Naive thymus-derived CD4-positive, alpha-beta T cell (primary cell): ENCODE measurements at places on chromosomes 13 and 19. TPM values are rescaled to one million over a fixed set of nuclear protein-coding genes. Genes with fewer than 3 reads are reported as not detected.

PNPLA6 gene
- total RNA-seq = 137 and 152 TPM in 2 replicates

PHLDB3 gene
- 43.3 TPM for total RNA-seq

CPB2 gene
- not detected for total RNA-seq

FCGBP gene
- total RNA-seq = 25.9 TPM

DHDH gene
- total RNA-seq = 1.6 TPM

TMPRSS9 gene
- total RNA-seq = not detected

IL17D gene
- total RNA-seq = 0.19 TPM

- H3K4me3 ChIP-seq = peak overlapping the region; percentile 34
- no peaks in the 10 kb centered on the region for H3K27me3 ChIP-seq
- no peak overlapping the region for H3K27ac ChIP-seq
- no peaks in the 10 kb centered on the region for H3K4me1 ChIP-seq
- peak; percentile 58 for DNase-seq
These were observed 4.3 kb upstream of the DUXA start for GRCh38 chr19:57171551-57172081.

- peak; percentile 83 for DNase-seq
- no peak overlapping the region for H3K27ac ChIP-seq
- no peaks in the 10 kb centered on the region for H3K36me3 ChIP-seq
These were observed 3.3 kb downstream of the CFD start for GRCh38 chr19:862581-863314.

DNA sequence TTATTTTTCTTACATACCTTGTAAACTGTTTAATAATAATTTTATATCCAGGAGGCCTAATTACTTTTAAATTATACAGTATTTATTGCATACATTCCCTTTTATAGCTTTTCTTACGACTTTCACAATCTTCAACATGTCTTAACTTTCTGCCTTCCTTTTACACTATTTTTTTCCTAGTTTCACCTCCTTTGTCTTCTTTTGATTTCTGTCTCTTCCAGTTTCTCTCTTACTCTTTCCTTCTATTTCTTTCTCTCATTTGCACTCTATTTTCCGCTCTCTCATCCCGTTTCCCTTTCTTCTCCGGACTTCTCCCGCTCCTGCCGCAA is 11.5 kb downstream of the ZNF552 start:
- no peak for DNase-seq
- H3K4me1 ChIP-seq = no peaks in the 10 kb centered on the region
- peak overlapping the region; percentile 43 for H3K4me3 ChIP-seq

DNA sequence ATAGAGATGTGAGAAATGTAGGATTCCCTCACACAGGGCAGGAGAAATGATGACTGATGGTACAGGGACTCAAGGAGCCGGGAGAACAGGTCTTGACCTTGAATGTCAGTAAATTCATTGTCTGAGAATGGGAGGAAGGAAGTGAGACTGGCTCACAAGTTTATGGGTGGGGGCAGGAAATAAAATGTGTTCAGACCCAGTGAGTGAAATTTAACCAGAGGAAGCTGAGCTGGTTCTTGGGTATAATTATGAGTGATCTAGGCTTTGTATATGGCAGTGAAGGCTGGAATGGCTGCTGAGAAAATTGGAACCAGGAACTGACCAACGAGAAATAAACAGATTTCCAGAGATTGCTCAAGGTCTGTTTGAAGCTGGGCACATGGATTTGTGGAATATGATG is 6.3 kb upstream of the IGSF23 start:
- no peak overlapping the region for H3K27ac ChIP-seq
- H3K4me1 ChIP-seq = no peaks in the 10 kb centered on the region
- no peak for DNase-seq
- no peaks in the 10 kb centered on the region for H3K27me3 ChIP-seq

- H3K27ac ChIP-seq = no peak overlapping the region
- H3K4me3 ChIP-seq = no peak overlapping the region
- peaks cover 62% of the 10 kb centered on the region for H3K36me3 ChIP-seq
- H3K27me3 ChIP-seq = no peaks in the 10 kb centered on the region
- no peak for DNase-seq
These were observed 14.3 kb downstream of the DNMT1 start for GRCh38 chr19:10180459-10180858.

DNA sequence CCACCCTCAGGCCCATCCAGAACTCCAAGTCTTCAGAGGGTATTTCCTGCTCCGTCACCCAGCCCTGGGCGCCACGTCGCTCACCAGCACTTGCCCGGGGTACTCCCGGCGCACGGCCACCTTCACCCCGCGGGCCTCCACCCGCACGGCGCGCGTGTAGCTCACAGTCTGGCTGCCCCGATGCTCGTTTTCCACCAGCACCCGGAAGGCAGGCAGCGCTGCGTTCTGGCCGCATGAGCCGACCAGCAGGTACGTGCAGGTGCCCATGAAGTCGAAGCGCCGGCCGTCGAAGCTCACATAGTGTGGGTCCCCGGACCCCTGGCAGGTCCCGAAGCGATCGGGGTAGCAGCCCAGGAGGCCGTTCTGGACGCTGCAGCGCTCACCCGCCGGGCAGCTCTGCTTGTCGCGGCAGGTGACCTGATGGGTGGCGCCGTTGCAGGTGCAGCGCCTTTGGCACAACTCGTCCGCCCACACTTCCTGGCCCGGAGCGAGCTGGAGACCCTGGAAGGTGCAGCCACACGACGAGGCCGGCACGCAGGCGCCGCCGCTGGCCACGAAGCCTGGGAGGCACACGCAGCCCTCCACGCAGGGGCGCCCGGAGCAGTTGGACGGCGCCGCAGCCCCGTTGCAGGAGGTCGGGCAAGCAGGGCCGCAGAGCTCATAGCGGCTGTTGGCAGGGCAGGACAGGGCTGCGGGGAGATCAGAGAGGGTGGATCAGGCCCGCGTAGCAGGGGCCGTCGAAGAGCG is 19.2 kb downstream of the FCGBP start:
- H3K27me3 ChIP-seq = no peaks in the 10 kb centered on the region
- H3K4me1 ChIP-seq = peaks cover 4% of the 10 kb centered on the region
- H3K36me3 ChIP-seq = peaks cover 9% of the 10 kb centered on the region
- DNase-seq = no peak
- no peak overlapping the region for H3K27ac ChIP-seq
- H3K4me3 ChIP-seq = no peak overlapping the region

GRCh38 chr13:23919006-23919405 is 21.7 kb upstream of the C1QTNF9B start:
- no peak overlapping the region for H3K4me3 ChIP-seq
- no peak overlapping the region for H3K27ac ChIP-seq
- H3K36me3 ChIP-seq = no peaks in the 10 kb centered on the region
- no peaks in the 10 kb centered on the region for H3K4me1 ChIP-seq

DNA sequence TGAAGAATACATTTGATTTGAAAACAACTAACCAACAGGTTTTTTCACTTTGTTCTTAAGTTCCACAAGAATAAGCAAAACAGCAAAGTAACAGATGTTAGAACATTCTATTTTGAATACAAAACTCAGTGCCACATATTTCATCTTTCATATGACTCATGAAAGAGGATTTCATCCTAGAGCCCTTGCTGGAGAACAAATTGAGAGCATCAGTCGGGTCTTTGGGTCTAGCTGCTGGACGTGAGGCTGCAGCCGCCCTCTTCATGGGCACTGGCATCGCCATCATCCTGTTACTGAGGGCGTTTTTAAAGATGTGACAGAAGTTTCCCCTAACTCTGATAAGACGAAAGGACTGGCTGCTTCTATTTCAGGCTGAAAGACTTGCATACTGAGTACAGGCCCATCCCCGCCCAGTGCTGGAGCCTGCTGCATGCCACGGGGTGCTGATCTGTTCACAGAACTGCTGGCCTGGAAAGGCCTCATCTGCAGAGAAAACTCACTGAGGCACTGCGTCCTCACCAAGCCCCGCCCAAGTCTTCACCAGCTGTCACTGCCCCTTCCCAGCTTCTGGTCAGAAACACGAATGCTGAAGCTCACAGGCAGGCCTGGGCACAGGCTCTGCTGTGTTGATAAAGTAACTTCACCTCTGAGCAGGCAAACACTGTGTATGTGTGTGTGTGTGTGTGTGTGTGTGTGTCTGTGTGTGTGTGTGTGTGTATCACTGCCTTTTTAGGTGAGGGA is 101.4 kb downstream of the TUBGCP3 start:
- no peak for DNase-seq
- no peak overlapping the region for H3K4me3 ChIP-seq
- H3K27ac ChIP-seq = no peak overlapping the region
- no peaks in the 10 kb centered on the region for H3K27me3 ChIP-seq
- H3K36me3 ChIP-seq = peaks cover 22% of the 10 kb centered on the region
- H3K4me1 ChIP-seq = no peaks in the 10 kb centered on the region

DNA sequence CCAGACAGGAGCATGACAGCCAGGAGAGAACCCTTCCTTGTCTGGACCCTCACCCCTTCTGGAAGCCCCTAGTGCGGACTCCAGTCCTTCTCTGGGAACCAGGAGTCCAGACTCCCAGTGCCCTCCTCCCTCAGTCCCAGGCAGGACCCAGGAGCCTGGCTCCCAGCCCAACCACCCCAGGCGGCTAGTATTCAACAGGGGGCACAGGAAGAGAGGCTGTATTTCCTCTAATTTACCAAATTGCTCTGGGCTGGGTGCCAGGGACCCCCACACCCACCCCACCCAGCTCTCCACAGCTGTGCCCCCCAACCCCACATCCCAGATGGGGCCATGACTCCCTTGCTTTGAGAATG is 3.3 kb downstream of the GRIN2D start:
- DNase-seq = no peak
- peaks cover 9% of the 10 kb centered on the region for H3K27me3 ChIP-seq

DNA sequence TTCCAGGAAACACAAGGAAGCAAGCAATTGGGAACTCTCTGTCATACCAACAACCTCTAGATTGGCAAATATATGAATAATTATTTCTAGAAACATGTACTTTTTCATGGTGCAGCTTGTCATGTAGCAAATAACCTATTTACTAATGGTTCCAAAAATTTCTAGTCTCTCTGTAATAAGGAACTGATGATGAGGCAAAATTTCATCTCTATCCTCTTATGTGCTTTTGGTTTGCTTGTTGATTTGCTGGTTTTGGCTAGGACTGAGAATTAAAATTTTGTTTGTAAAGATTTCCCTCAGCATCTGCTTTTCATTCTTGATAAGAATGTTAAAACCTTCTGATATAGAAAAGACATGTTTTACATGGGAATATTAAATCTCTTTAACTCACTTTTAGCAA is 123.2 kb upstream of the UFM1 start:
- H3K27ac ChIP-seq = no peak overlapping the region
- H3K27me3 ChIP-seq = no peaks in the 10 kb centered on the region
- no peak for DNase-seq
- H3K4me3 ChIP-seq = no peak overlapping the region

GRCh38 chr13:81987159-81987558 is 1646.2 kb upstream of the SPRY2 start:
- H3K36me3 ChIP-seq = no peaks in the 10 kb centered on the region
- no peaks in the 10 kb centered on the region for H3K4me1 ChIP-seq
- no peak for DNase-seq
- no peaks in the 10 kb centered on the region for H3K27me3 ChIP-seq

GRCh38 chr13:114219392-114219791 is 15.3 kb upstream of the CDC16 start:
- no peaks in the 10 kb centered on the region for H3K27me3 ChIP-seq
- H3K27ac ChIP-seq = peak overlapping the region; percentile 47
- no peak for DNase-seq
- H3K4me1 ChIP-seq = peaks cover 4% of the 10 kb centered on the region

- H3K27me3 ChIP-seq = no peaks in the 10 kb centered on the region
- no peak for DNase-seq
- H3K36me3 ChIP-seq = no peaks in the 10 kb centered on the region
- no peak overlapping the region for H3K4me3 ChIP-seq
- no peaks in the 10 kb centered on the region for H3K4me1 ChIP-seq
These were observed 171.8 kb downstream of the GPC6 start for GRCh38 chr13:93398167-93399035.

DNA sequence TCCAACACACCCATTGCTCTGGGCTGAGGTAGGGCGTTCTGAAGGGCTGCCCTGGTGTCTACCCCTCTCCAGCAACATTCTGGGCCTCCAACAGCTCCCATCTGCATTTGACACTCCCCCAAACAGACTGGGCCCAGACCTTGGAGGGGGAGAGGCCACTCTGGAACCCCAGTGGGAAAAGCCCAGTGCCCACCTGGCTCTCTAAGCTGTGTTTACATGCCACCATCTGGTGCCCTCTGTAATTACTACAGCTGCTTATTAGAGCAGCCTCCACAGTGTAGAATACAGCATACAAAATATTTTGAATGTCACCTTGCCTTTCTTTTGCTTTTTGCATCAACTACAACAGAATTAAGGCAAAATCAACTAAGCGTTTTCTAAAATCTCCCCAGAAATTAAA is 35.8 kb upstream of the TM9SF2 start:
- H3K4me3 ChIP-seq = no peak overlapping the region
- H3K27ac ChIP-seq = peak overlapping the region; percentile 60
- H3K36me3 ChIP-seq = no peaks in the 10 kb centered on the region
- H3K4me1 ChIP-seq = peaks cover 17% of the 10 kb centered on the region
- H3K27me3 ChIP-seq = no peaks in the 10 kb centered on the region
